Spleen (tissue), 13 donors: ENCODE measurements at places on chromosomes 16 and 17.

DNA sequence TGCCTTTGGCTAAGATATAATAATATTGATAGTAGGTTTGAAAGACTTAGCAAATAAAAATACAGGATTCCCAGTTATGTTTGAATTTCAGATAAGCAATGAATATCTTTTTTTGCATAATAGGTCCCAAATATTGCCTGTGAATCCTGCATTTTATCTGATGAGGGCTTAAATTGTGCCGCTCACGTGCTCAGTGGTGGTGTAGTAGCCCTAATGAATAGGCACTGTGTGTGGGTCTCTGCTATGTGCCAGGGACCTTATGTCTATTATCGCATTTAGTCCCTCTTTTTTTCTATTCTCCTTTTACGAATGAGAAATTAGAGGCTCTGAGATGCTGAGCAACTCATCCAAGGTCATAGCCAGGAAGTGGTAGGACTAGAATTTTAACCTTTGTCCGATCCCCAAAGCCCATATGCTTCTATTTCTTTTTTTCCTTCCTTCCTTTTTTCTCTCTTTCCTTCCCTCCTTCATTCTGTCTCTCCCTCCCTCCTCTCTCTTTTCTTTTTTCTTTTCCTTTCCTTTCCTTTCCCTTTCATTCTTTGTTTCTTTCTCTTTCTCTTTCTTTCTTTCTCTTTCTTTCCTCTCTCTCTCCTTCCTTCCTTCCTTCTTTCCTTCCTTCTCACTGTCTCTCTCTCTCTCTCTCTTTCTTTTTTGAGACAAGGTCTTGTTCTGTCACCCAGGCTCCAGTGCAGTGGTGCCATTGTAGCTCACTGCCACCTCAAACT, 47.2 kb downstream of the RGS9 start:
- DNase-seq = no peak

DNA sequence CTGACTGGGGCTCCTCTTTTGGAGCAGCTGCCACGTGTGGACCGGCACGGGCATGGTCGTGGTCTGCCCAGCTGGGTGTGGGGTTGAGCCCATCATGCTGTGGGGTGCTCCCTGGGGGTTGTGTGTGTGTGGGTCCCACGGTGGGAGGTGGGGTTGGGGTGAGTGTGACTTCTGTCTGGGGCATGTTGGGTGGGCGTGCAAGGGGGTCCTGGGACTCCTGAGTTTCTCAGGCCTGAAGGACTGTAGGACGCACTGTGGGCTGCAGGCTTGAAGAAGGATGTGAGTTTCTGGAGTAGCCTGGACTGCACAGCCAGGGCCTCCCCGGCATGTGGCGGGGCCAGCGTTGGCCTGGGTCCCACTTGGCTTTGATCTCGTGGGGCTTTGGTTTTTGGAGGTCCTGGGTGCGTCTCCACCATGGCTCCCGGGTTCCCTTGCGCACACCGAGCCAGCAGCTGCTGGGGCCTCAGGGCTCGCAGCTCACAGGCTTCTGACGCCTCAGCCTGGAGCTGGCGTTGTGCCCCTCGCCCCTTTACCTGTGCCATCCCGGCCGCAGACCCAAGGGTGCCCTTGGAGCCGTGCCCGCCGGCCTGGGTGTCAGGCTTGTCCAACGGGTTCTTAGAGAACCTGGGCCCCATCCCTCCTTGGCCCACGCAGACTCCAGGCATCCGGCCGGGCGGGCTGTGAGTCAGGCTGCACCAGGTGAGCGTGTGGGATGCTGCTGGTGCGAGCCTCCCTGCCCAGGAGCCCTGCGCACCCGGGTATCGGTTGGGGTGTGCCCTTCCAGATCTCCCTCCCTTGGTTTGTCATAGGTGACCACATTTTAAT, 34.4 kb upstream of the ZNF750 start:
- DNase-seq = peak; percentile 76

- no peak for DNase-seq
These were observed 19.0 kb downstream of the LMF1 start for GRCh38 chr16:951660-952301.

- DNase-seq = no peak
These were observed 44.1 kb upstream of the CA10 start for GRCh38 chr17:52202520-52203080.

DNA sequence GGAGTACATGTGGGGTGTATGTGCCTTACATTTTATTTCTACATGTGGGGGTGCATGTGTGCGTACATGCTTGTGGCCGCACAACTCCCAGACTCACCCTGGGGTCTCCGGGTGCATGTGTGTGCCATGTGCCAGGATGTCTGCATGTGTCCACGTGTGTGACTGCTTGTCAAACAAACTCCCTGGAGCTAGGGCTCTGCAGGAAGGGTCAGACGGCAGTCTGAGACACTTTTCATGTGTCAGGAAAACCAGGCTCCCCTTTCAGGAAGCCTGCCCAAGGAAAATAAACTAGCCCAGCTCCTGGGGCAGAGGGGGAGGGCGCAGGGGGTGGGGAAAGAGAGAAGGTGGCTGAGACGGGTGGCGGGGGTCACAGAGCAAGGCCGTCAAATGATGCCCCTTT, 44.7 kb downstream of the FZD2 start:
- no peak for DNase-seq

DNA sequence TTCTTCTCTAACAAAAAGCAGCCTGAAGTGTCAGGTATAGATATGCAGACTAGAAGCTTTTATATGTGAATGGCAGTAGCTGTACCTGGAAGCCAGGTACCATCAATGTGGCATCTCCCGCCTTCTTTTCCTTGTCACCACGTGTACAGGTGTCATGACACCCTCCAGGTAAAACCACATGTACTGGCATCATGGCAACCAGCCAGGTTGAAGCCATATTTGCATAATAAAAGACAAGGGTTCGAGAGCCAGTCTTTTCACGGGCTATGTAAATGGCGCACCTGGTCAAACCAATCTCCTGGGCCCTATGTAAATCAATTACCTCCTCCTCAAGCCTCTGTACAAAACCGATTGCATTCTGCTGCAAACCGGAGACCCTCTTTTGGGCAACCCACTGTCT, 541.3 kb downstream of the CDH11 start:
- no peak for DNase-seq

- DNase-seq = no peak
These were observed 102.3 kb downstream of the NPIPB11 start for GRCh38 chr16:29304251-29304650.

- no peak for DNase-seq
These were observed 36.3 kb downstream of the PECAM1 start for GRCh38 chr17:64354396-64354795.

- DNase-seq = no peak
These were observed 1.1 kb downstream of the C1QBP start for GRCh38 chr17:5437721-5438317.

GRCh38 chr16:81796035-81796434, 16.9 kb downstream of the PLCG2 start:
- no peak for DNase-seq

DNA sequence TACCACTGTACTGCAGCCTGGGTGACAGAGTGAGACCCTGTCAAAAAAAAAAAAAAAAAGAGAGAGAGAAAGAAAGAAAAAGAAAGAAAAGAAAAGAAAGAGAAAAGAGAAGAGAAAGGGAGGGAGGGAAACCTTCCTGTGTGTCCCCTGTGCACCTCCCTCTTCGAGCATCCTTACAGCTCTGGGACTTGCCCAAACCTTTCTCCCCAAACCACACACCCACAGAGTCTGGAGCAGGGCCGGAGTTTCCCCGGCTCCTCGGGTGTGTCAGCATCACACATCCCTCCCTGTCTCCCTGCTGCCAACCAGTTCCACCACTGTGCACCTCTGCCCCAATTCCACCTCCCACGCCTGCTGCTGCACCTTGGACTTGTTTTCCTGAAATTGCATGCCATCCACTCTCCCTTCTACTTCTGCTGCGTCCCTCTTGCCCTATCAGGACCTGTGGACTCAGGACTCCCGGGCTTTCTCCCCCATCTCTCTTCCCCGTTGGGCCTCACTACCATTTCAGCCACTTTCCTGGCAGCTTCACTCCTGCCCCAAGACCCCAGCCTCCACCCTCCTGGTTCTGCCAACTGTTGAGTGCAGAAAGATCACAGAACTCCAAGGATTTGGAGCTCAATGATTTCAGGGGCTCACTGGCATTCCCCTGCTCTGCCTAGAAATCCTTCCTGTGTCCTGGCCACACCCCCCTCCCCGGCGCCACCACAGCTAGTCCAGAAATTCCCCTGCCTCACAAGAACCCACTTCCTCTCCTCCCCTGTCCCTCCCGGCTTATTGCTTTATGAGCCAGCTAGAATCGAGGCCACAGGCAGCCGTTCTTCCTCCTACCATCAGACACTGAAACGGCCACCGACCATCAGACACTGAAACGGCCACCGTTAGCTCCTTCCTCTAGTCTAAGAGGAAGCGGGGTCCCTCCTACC, 3.7 kb upstream of the CDK3 start:
- DNase-seq = peak; percentile 79

GRCh38 chr17:19716108-19717030, at the start of gene SLC47A2:
Gene SLC47A2 (minus strand): TSS chr17:19716584. CDS start chr17:19716555, 29 bp downstream.
- no peak for DNase-seq

DNA sequence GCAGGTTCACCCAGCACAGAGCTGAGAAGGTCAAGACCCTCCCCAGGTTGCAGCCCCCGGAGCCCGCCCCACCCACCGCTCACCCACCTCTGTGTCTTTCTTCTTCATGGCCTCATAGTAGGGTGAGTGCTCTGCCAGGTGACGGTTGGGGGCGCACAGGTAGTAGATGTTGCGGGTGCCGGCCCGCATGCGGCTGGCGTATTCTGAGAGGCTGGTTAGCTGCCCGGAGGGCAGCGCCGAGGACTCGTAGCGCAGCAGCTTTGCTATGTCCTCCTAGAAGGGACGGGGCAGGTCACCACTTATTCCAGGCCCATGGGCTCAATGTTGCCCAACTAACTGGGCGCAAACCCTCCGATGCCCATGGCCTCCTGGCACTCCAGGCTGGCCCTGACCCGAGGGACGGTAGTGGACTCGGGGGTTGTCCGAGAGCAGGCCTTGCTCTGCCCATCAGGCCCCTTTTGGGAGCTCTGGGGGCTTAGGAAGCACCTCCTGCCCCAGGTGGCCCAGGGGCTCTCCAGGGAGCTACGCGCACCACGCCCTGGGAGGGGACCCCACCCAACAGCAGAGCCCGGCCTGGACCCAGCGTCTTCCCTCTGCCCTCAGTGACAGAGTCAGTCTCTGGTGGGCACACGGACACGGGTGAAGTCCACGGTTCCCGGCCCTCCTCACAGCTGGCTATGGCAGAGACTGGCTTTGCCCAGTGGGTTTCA, 9.9 kb downstream of the DNASE1 start:
- no peak for DNase-seq

DNA sequence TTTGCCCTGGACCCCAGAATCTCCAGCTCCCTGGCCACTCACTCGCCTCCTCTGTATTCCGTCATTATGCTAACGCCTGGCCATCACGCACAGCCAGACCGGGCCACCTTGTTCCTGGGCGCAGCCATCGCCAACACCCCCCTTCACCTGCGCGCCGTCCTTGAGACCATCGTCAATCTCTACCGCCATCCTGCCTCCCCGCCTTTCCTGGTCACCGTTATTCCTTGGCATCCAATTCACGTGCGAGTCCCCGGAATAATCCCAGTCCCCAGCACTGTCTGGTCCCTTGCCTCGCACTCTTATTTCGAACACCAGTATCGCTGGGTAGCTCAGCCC, 541 bp downstream of the VKORC1 start:
- no peak for DNase-seq

GRCh38 chr16:56973294-56973689, 11.5 kb downstream of the CETP start:
- DNase-seq = no peak

DNA sequence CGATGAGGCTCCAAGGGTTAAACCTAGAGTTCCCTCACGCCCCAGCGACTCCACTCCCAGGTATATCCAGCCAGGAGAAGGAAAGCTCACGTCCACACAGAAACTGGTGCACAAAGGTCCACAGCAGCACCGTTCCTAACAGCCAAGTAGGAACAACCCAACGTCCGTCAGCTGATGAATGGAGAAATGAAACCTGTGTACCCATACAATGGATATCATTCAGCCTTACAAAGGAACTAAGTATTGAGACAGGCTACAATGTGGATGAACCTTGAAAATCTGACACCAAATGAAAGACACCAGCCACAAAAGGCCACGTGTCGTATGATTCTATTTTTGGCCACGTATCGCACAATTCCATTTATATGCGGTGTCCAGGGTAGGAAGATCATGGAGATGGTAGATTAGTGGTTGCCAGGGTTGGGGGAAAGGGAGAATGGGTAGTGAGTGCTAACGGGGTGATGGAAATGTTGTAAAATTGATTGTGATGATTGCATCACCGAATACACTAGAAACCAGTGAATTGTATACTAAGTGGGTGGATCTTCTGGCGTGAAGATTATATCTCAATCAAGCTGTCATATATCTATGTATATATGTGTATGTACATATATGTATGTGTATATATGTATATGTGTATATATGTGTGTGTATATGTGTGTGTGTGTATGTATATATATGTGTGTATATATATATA, 30.1 kb downstream of the NLRC3 start:
- DNase-seq = no peak

DNA sequence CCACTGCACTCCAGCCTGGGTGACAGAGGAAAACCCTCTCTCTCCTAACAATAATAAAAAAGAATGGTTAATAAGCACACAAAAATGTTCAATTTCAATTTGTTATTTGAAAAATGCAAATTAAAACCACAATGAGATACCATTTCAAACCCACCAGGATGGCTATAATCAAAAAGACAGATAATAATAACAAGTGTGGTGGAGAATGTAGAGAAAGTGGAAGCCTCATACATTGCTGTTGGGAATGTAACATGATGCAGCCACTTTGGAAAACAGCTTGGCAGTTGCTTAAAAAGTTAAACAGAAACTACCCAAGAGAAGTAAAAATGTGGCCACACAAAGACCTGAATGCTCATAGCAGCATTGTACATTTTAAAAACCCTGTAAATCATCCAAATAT, 51.8 kb upstream of the MAP3K14 start:
- DNase-seq = no peak

- peak; percentile 95 for DNase-seq
These were observed 4.2 kb downstream of the BORCS6 start for GRCh38 chr17:8185582-8186445.

DNA sequence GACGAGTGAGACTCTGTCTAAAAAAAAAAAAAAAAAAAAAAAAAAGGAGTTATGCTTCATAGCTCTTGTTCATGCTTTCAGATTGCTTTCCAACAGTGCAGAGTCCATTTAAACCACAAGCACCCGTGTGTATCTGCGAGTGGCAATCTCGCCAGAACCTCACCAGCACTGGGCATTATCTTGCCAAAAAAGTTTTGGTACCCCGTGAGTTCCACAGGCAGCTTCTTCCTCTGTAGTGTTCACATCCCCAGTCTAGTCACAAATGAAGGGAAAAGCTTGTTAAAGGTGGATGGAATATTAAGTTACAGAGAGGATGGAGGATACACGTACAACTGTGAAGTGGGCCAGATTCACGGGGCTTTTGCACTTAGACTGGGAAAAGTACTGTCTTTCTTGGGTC, 33.5 kb downstream of the WSB1 start:
- DNase-seq = no peak

DNA sequence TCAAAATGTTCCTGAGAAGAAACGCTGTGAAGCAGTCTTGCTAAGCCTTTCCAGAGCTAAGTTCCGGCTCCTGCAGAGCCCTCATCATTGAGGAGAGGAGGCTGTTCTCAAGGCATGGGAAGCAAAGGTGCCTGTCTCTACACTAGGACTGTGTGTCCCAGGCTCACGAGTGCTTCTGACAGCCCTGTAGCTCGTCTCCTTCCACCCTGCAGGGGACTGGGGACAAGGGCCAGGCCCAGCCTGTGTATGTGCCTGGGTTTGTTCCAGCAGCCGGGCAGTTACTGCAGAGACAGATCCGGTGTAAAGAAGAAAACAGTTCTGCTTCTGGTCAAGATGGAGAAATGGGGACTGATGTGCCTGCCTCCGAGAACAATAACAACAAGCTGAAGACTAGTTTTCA, 156.0 kb downstream of the ENGASE start:
- no peak for DNase-seq

- no peak for DNase-seq
These were observed 49.6 kb downstream of the KCNJ12 start for GRCh38 chr17:21425736-21426135.
